ENCODE measurements at places on chromosomes 16 and 17.
A peak's percentile ranks its signal among the peaks of the same experiment; 100 is the strongest.

- peak; percentile 61 for DNase-seq
Measured at GRCh38 chr17:55513885-55514590, 2.8 kb upstream of the SMIM36 start.

- no peak for DNase-seq
Measured at GRCh38 chr16:68806422-68806821, 36.9 kb upstream of the TANGO6 start.

- no peak for DNase-seq
Measured at GRCh38 chr16:73683804-73684203, 612.8 kb upstream of the PSMD7 start.

GRCh38 chr17:29078183-29079045 lies 35.5 kb downstream of the PIPOX start:
- peak; percentile 70 for DNase-seq

GRCh38 chr17:69363488-69364210 lies 36.7 kb upstream of the ABCA5 start:
- DNase-seq = no peak

GRCh38 chr16:1584926-1585484 lies 26.9 kb downstream of the IFT140 start:
- DNase-seq = no peak

GRCh38 chr17:61895391-61895790 lies 32.1 kb upstream of the BRIP1 start:
- DNase-seq = no peak

GRCh38 chr16:4336701-4337539 lies 14.2 kb downstream of the PAM16 start:
- no peak for DNase-seq

DNA sequence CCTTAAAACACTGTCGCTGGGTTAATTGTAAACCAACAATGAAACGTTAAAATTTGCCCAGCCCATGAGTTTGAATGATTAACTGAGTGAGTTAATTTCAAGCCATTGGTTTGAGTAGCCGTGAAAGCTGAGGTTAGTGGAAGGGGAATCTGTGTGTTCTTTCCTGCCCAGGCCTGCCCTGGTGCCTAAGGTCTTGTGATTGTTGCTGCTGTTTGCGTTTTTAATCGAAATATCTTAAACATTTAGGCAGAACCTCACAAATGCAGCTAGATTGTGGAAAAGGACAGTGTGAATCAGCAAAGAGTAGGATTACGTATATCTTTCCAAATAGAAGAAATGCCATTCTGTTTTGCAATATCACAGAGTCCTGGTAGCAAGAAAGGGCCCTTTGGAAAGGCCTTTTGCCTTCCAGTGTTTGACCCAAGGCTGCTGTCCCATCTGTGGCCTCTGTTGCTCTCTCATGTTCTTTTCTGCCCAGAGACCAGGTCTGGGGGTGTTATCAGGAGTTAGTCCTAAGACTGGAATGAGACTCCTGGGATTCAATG lies 113.8 kb downstream of the MSI2 start:
- DNase-seq = peak; percentile 12

DNA sequence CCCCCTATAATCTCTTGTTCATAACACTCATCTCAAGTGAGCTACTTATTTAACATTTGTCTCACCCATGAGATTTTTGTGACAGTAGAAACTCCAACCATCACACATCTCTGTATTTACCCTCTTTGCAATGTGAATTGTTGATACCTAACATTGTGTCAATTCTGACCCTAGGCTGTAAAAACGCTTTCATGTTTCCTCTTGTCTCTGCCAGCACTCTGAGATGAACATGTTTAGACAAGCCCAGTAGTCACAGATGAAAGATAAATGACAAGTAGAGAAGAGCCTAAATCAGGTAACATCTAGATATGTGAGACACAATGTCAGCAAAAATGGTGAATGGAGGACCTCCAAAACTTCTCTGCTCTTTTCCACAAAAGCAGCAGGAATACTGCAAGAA lies 1254.5 kb upstream of the GOT2 start:
- DNase-seq = no peak

DNA sequence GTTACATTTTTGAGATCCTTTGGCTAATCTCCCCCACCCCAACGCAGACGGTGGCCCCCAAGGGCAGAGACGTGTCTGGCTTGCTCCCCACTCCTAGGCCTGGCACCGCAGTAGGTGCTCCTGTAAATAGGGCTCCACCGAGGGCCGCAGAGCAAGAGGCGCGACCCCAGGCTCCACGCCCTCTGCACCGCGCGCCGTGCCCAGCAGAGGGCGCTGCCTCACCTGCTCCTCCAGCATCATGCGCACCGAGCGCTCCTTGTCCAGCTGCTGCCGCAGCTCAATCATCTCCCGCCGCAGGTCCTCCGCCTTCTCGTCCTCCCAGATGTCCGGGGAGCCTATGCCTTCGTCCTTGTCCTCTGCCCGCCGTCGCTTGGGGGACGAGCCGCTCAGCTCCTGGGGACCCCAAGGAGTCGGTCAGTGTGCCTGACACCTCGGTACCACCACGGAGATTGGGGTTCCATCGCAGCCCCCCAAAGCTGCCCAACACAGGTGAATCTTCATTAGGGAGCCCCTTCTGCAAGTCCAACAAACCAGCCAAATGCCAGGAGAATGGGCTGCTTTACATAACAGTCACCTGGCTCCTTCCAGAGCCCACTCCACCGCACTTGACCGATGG lies 11.2 kb downstream of the TFAP4 start:
- no peak for DNase-seq

DNA sequence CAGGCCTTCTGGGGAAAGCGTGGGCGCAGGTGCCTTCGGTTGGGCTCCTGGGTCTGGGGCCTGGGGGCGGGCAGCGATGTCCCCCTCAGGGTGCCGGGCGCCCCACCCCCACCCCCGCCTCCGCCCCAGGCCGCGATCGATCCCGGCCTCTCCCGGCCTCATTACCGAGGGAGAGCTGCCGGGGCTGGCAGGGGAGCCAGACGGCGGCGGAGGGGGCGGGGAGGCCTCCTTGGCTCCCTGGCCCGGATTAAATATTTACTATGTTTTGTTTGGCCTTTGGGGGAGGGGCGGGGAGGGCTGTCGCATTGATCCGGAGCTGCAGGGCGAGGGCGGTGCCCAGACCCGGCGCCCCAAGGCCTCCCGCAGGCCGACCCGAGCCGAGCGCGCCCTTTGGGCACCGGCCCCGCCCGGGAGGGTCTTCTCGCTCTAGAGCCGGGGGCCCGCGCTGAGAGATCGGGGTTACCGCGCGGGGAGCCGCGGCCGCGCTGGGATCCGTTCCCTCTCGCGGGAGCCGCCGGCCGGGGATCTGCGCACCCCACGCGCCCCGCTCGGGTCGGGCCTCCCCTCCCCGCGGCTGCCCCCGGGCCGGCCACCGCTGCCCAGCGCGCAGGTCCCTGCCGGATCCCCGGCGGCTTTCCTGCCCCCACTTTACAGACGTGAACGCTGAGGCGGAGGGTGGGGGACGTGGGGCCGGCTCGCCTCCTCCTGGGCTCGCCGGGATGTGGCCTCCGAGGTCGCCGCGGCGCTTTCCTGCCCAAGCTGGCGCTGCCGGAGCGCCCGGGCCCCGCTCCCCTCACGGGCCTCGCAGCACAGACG lies 27.0 kb downstream of the RTN4RL1 start:
- DNase-seq = no peak

Measured in A172 (cell line).